ENCODE measurements at places on chromosomes 4 and X. TPM values are rescaled to one million over a fixed set of nuclear protein-coding genes. Genes with fewer than 3 reads are reported as not detected.

Gene CNGA2
- total RNA-seq, result not detected

Gene SAP30
- 17.2 TPM for total RNA-seq

DNA sequence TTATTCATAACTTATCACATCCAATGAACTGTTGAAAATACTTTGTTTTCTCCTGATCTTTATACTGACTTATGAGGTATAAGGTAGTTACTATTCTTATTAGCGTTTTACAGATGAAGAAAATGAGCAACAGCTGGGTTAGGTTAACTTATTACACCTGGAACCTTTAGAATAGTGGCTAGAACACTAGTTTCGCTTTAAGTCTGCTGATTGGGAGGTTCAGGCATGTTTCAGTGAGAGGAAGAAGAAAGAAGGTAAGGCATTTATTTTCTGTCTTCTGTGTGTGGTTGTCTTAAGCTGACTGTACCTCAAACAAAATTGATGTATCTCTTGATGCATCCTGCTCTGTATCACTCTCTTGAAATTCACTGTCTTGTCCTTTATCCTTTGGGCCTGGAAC lies 302.5 kb downstream of the GRID2 start:
- DNase-seq, result no peak

DNA sequence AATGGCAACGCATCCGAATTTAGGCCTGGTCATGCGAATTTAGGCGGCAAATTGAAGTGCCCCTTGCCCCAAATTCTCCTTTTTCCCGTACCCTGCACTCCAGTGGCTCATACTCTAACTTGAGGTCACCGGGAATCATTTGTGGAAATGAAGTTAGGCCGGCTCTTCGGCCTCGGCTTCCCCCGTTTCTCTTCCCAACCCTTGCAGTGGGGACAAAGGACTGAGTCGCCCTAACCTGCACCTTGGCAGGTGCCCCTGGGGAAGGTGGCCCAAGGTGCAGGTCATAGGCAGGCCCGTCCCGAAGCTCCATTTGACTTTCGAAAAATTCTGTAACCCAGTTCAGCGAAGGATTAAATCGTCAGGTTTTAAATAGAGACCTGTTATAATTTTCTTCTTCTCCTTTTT lies 811 bp downstream of the SRD5A3 start:
- DNase-seq, result no peak

GRCh38 chr4:114729068-114729738 lies 130.6 kb downstream of the UGT8 start:
- DNase-seq, result no peak

- no peak for DNase-seq
Observed at GRCh38 chrX:65679071-65679540, 11.7 kb downstream of the MSN start.

GRCh38 chr4:173498023-173498422 lies 32.0 kb downstream of the HAND2 start:
- no peak for DNase-seq

DNA sequence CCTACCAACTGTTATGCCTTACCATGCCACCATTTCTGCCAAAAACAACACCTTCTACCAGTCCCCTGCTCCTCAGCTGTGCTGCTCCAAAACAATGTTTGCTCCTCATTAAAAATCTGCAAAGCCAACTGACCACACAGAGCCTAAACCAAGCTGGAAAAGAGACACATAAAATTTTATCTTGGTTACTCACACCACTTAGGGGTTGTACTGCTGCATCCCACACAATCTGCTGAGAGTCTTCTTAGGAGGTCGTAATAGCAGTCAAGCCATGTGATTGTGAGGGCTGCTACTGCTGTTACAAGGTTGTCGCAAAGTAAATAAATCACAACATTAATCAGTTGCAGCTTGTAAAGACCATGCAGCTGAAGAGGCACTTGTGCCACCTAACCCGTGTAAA lies 607.4 kb upstream of the FAM241A start:
- DNase-seq, result no peak

DNA sequence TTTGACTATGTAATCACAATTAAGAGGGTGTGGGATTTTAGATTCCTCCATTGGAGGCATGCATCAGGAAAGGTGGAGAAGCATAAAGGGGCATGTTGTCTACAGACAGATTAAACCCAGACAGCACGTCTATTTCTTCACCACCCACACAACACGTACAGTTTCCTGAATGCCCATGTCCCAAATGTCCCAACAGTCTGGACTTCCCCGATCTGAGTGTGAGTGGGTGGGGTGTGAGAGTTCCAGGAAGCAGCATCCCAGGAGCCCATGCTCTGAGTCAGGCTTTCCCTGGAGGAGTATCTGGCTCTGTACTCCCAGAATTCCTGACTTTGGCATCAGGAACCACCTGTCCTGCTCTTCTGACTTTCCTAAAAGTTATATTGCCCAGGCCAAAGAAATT lies 30.8 kb upstream of the NDP start:
- DNase-seq, result no peak

DNA sequence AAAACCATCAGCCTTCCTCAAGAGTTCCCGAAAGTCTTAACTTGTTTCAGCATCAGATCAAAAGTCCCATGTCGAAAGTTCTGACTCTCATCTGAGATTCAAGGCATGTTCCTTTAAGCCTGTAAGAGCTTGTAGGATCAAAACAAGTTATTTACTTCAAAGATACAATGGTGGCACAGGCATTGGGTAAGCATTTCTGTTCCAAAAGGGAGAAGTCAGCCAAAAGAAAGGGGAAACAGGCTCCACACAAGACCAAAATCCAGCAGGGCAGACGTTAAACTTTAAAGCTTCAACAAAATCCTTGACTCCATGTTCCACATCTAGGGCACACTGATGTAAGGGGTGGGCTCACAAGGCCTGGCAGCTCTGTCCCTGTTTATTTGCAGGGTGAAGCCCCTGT lies 91.7 kb downstream of the FHDC1 start:
- no peak for DNase-seq

DNA sequence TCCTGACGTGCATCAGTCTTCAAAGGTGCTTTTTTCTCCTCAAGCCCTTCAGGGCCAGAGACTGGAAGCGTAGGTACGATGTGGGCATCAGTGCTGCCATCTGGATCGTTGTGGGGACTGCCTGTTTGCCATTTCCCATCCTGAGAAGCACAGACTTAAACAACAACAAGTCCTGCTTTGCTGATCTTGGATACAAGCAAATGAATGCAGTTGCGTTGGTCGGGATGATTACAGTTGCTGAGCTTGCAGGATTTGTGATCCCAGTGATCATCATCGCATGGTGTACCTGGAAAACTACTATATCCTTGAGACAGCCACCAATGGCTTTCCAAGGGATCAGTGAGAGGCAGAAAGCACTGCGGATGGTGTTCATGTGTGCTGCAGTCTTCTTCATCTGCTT lies 15.7 kb downstream of the P2RY10 start:
- DNase-seq, result no peak

DNA sequence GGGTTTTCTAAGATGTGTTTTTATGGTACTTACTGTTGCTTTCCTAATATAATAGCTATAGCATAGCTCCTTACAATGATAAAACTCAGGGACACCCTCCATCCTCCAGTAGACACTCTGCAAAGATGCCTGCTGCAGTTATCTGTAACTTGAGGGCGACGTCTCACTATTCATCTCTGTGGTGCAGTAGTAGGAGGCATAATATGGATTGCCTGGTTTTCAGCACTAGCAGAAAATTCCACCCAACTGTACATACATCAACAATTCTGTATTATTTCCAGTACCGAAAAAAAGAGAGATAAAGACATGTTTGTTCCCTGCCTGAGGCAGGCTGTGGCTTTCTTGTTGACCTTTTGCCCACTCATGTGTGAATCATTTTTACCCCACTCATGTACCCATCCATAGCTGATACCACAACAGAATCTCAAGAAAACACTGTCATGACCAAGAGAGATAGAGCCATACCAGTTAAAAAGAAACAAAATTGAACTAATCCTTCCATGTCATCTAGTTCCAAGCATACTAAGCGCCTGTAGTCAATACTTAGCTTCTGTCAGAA lies 220.1 kb downstream of the RAB28 start:
- DNase-seq, result no peak

Measured in suprapubic skin (tissue), 4 donors.